RPMI7951 (cell line): ENCODE measurements at places on chromosomes 5 and 9. TPM values are rescaled to one million over a fixed set of nuclear protein-coding genes. Genes with fewer than 3 reads are reported as not detected.

DNA sequence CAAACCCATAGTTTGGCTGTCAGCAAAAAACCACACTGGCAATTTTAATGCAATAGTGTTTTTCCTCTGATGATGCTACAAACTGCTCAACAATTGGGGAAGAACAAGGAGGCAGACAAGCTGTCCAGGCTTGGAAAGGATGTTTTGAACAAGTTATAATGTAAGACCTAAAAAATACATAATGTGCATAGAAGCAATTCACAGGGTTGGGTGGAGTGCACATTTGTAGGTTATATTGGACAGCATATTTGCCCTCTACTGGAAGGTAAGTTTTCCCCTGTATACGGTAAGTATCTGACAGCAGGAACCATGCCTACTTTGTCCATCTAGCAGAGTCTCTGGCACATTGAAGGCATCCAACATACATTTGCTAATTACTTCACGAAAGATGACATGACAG is 114.3 kb upstream of the PUM3 start:
- DNase-seq = no peak

GRCh38 chr5:12245429-12245828 is 341.2 kb upstream of the CTNND2 start:
- peak; percentile 39 for DNase-seq

The BTNL8 gene
- total RNA-seq = 0.12 and 0.29 TPM in 2 replicates

The ATP6V0E1 gene
- total RNA-seq = 96.0 and 115 TPM in 2 replicates

The LECT2 gene
- not detected in 2 replicates for total RNA-seq

DNA sequence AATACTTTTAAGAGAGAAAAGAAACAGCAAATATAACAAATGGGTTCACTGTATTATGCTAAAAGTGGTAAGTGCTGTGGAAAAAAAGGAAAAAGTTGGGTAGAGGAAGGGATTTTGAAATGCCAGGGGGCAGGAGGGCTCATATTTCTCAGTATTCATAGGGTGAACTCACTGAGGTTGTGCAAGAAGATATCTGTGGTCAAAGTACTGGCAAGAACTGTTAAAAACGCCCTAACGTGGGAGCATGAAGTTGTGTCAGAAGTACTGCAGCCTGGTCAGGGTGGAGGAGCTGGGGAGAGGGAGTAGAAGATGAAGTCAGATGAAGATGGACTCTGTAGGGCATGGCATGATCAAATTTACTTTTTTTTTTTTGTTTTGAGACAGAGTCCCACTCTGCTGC is 31.2 kb upstream of the SLC28A3 start:
- peak; percentile 81 for DNase-seq

DNA sequence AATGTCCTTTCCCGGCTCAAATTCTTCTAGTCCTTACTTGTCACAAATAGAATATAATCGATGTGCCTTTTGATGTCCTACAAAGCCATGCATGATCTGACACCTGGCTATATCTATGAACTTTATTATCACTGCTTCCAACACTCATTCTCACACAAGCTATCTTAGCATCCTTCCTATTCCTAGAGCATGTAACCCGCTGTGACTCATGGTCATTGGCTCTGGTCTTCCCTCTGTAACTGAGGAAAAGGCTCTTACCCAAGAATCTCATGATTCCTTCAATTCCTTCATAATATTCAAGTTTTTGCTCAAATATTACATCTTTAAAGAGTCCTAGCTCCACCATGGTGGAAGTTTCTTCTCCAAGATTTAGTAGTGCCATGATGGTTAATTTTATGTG is 480.0 kb upstream of the PAPPA start:
- DNase-seq = peak; percentile 70

DNA sequence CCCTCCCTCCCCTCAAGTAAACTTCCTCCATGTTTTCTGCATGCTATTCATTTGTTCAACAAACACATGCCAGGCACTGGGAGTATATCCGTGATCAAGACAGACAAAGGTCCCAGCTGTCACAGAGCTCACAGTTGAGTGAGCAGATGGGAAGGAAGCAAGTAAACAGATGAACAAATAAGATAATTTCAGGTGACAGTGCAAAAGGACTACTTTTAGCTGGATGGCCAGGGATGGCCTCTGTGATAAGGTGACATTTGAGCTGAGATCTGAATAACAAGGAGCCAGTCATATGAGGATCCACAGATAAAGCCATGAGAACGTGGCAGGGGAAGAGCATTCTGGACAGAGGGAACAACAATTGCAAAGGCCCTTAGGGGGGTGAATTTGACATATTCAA is 121.7 kb upstream of the RAD23B start:
- DNase-seq = no peak

GRCh38 chr5:7793895-7794294 is 57.0 kb downstream of the CFAP90 start:
- no peak for DNase-seq

GRCh38 chr5:109690975-109691574 is 1.3 kb downstream of the MAN2A1 start:
- peak; percentile 71 for DNase-seq

DNA sequence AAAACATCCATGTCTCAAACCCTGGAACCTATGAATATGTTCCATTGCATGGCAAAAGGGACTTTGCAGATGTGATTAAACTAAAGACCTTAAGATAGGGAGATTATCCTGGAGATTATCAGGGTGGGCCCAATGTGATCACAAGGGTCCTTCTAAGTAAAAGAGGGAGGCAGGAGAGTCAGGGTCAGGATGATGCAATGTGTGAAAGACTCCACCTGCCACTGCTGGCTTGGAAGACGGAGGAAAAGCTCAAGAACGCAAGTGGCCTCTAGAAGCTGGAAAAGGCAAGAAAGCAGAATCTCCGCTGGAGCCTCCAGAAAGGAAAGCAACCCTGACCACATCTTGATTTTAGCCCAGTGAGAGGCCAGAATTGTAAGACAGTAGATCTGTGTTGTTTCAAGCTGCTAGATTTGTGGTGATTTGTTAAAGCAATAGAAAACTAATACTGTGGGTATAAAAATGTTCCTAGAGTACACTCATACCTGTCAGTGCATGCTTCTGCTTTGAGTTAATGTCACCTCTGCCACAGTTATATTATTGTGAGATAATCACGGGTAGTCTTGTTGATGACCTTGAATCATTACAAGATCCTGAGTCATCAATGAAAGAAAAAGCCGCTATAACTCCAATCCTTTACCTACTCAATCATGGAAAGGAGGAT is 93.5 kb upstream of the TNPO1 start:
- no peak for DNase-seq

The CDK9 gene
- total RNA-seq = 15.6 and 20.7 TPM in 2 replicates

- DNase-seq = no peak
Measured at GRCh38 chr9:114263853-114264510, 58.9 kb upstream of the ORM1 start.

The PROB1 gene
- 0.10 and 0.12 TPM in 2 replicates for total RNA-seq

GRCh38 chr5:145598983-145599382 is 236.2 kb downstream of the PRELID2 start:
- no peak for DNase-seq

The HNRNPK gene
- 629 and 646 TPM in 2 replicates for total RNA-seq

DNA sequence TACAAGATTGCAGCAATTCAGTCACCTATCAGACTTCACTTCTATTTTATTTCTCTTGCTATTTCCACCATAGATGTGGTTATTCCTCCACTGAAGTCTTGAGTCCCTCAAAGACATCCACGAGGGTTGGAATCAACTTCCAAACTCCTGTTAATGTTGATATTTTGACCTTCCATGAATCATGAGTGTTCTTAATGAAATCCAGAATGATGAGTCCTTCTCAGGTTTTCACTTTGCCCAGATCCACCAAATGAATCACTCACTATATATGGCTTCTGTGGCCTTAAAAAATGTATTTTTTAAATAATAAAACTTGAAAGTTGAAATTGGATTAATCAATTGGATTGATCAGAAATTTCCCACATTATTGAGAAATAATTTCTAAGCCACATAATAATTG is 1821.0 kb downstream of the EFNA5 start:
- DNase-seq = no peak

- DNase-seq = no peak
Measured at GRCh38 chr5:178420354-178420781, 169.8 kb downstream of the COL23A1 start.

The TMEM171 gene
- 9.4 and 11.9 TPM in 2 replicates for total RNA-seq

The FOXD4L6 gene
- total RNA-seq = not detected in 2 replicates

- no peak for DNase-seq
Measured at GRCh38 chr5:55304584-55304983, 2.9 kb downstream of the DHX29 start.

DNA sequence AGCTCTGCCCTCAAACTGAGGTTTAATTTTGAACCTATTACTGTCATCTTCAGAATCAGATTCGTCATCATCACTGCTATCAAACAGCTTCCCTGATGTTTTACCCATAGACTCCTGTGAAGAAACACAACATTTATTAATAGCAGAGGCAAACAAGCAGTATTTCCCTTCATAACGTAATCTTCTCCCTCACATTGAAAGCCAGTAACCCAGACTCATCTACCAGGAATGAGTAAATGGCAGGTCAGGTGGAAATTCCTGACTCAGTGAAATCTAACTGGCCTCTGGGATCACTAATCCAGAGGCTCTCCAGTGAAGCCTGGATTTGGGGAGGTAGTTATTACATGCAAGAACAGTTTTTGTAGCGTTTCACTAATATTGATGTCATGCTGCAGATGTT is 14.6 kb downstream of the NOL8 start:
- no peak for DNase-seq

The AFAP1L1 gene
- total RNA-seq = 14.3 and 14.8 TPM in 2 replicates

DNA sequence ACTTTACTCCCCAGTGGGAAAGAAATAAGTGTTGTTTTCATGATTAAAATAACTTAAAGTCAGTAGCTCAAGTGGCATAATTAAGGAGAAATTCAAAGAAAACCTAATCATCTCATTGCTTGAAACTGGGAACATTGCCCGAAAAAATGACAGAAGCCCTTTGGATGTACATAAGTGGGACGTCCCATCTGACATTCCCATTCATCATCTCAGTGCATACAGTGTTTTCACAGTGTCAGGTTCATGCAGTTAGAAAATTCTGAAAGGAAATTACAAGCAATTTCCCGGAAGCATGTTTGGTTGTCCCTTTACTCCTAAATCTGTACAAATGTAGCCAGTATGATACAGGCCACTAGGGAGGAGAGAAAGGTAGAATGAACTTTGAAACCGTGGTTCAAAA is 95.6 kb downstream of the ADAMTS16 start:
- peak; percentile 24 for DNase-seq

The FOXD4L5 gene
- total RNA-seq = not detected in 2 replicates

The OLFM1 gene
- 0.12 and 0.29 TPM in 2 replicates for total RNA-seq

The SLC12A7 gene
- total RNA-seq = 0.98 and 1.4 TPM in 2 replicates

The DAB2 gene
- total RNA-seq = 8.7 and 19.9 TPM in 2 replicates

The ANKRD55 gene
- 0.24 and 0.49 TPM in 2 replicates for total RNA-seq

The MYMK gene
- total RNA-seq = not detected in 2 replicates

GRCh38 chr5:167643631-167644280 is 647.7 kb upstream of the WWC1 start:
- no peak for DNase-seq

GRCh38 chr5:1004461-1005248 is 3.9 kb upstream of the NKD2 start:
- DNase-seq = peak; percentile 76

The C5orf58 gene
- 0.68 TPM in 1 of 2 replicates, not detected in the other for total RNA-seq

DNA sequence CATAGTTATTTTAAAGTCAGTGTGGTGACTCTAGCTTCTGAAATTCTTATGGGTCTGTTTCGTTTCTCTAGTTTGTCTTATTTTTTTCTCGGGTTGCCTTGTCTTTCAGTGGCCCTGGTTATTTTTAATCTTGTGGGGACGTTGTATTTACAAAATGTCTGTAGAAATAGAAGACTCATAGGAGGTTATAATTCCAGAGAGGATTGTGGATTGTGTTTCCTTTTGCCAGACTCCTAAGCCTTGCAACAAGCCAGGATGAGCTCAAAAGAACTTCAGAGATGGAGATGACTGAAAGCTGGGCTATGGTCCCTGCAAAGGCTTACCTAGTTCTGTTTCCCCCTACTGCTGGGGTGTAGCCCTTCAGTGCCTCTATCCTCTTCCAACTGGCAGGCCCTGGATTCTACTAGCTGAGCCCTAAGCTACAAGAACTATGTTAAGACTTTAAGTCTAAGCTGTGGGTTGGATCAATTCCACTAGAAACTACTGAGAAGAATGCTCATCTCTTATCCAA is 32.2 kb upstream of the LECT2 start:
- no peak for DNase-seq

GRCh38 chr5:41445937-41446563 is 64.4 kb downstream of the PLCXD3 start:
- DNase-seq = peak; percentile 56

- peak; percentile 25 for DNase-seq
Measured at GRCh38 chr5:72478684-72479083, 28.5 kb downstream of the ZNF366 start.

DNA sequence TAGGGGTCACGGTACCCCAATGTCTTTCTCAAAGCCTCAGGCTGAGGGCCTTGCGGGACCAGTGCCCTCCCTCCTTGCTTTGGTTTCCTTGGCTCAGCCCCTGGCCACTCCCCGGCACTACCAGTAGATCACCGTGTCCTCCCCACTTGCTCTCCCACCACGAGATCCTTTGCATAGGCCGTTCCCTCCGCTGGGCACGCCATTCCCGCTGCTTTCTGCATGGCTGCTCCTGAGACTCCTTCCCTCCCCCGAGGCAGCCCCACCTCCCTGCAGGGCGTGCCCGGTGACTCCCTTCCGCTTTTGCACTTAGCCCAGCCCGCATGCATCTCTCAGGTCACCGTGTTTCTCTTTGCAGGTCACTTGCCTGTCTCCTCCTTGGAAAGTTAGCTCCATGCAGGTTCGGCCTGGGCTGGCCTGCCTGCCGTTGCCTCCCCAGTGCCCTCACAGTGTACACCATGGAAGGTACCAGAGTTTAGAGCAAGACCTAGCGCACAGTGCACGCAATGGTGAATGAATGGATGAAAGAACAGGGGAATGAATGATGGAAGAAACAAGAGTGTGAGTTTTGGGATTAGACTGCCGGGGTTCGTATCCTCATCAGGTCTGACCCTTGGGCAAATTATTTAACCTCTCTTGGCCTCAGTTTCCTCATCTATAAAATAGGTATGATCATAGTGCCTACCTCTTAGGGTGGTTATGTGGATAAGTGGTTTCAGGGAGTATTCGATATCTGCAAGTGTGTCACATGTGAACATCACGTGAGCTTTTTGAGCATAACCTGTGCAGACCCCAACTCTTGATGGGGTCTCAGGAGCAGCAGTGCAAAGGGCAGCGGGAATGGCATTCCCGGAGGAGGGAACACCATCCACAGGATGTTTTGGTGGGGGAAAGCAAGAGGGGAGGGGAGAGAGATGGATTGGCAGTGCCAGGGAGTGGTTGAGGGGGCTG is 214.3 kb downstream of the C9orf50 start:
- DNase-seq = no peak

The PLAC8L1 gene
- total RNA-seq = not detected in 2 replicates

The SLC25A46 gene
- total RNA-seq = 55.4 and 60.8 TPM in 2 replicates

DNA sequence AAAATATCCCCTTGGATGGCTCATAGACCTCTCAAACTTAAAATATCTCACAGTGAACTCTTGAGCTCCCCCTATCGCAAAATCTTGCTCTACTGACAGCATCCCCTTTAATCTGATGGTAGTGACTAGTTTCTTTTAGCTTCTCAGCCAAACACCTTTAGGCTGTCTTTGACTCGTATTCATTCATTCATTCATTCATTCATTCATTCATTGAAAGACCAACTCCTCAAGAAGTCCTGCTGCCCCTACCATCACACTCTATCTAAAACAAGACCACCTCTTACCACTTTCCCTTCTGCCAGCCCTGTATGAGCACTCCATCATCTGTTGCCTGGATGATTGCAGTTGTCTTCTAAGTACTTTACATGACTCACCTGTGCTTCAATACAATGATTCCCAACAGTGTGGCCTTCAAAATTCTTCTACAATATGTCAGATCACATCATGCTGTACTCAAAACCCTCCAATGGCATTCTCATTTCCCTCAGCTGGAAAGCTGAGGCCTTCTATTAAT is 46.8 kb downstream of the ITGA2 start:
- DNase-seq = peak; percentile 47
